AG10803 (cell line): ENCODE measurements at places on chromosomes 11 and 22.

GRCh38 chr11:3108183-3108721 is 51.0 kb upstream of the CARS1 start:
- no peak for DNase-seq

- DNase-seq = no peak
Measured at GRCh38 chr22:44776605-44777363, 24.4 kb downstream of the ARHGAP8 start.

DNA sequence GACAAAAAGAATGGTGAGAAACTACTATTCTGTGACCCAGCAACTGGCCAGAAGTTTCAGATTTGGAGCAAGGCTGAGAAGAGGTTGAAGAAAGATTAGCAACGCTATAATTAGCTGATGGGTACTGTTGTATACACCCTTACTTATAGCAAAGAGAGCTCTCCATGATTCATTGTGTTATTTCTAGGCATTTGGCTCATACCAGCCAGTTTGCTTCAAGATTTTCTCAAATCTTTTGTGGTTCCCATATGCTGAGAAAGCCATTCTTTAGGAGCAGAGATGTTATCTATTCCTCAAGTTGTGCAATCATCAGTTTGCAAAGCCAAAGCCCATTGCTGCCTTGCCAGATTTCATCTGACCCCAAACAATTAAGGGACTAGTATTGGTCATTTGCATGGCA is 179.4 kb downstream of the ETS1 start:
- peak; percentile 94 for DNase-seq

DNA sequence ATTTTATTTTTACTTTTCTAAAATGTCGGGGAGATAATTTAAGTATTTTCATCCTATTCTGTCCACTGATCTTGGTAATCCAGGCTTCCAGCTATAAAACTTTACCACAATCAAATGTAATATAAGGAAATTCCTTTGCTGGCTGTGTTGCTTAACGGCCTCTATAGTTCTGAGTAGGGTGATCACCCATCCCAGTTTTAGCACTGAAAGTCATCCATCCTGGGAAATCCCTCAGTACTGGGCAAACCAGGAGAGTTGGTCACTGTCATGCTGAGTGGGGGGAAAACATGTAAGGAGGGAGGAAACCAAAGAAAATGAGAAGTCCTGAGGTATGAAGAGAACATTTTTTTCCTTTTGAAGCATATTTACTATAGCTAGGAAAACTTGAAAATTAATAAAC is 12.8 kb upstream of the BACE1-AS start:
- DNase-seq = peak; percentile 9

GRCh38 chr11:121615501-121615900 is 162.7 kb upstream of the SORL1-AS1 start:
- DNase-seq = peak; percentile 32

DNA sequence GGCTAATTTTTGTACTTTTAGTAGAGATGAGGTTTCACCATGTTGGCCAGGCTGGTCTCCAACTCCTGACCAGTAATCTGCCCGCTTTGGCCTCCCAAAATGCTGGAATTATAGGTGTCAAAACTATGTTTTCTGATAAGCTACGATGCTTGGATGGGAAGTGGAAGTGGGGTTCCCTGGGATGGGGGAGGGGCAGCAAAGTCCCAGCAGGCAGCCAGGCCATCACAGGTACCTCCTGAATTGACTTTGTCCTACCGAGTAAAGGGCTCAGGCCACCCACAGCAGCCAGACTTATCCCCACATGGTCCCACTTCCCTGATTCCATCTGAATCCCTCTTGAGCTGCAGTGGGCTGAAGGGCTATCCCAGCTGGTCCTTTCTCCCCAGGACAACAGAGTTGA is 6.9 kb downstream of the FTH1 start:
- DNase-seq = no peak
